ENCODE measurements at places on chromosomes 3 and 15.

GRCh38 chr3:19013879-19014278 is 134.4 kb upstream of the KCNH8 start:
- no peak for DNase-seq

- no peak for DNase-seq
Observed at GRCh38 chr3:94360987-94361386, 298.1 kb downstream of the NSUN3 start.

GRCh38 chr3:178969004-178969700 is 102.5 kb downstream of the ZMAT3 start:
- DNase-seq, result no peak

GRCh38 chr3:58387650-58388546 is 45.7 kb downstream of the PDHB start:
- no peak for DNase-seq

DNA sequence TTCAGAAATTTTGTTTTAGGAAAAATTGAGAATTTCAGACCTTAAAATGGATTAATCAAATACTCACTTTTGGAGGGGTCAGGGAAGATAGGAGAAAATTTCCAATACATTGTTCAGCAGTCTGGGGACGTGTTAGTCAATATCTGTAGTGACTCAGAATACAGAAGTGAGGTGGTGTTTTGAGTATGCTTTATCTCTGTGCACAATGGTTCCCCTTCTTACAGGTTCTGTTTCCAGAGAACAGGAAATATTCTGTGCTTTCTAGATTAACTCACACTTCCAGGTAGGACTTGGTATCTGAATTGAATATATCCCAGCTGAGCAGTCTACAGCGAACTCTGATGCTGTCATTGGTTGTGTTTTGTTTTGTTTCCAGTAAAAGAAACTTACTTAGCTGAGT is 30.7 kb upstream of the CCDC54 start:
- DNase-seq, result no peak

DNA sequence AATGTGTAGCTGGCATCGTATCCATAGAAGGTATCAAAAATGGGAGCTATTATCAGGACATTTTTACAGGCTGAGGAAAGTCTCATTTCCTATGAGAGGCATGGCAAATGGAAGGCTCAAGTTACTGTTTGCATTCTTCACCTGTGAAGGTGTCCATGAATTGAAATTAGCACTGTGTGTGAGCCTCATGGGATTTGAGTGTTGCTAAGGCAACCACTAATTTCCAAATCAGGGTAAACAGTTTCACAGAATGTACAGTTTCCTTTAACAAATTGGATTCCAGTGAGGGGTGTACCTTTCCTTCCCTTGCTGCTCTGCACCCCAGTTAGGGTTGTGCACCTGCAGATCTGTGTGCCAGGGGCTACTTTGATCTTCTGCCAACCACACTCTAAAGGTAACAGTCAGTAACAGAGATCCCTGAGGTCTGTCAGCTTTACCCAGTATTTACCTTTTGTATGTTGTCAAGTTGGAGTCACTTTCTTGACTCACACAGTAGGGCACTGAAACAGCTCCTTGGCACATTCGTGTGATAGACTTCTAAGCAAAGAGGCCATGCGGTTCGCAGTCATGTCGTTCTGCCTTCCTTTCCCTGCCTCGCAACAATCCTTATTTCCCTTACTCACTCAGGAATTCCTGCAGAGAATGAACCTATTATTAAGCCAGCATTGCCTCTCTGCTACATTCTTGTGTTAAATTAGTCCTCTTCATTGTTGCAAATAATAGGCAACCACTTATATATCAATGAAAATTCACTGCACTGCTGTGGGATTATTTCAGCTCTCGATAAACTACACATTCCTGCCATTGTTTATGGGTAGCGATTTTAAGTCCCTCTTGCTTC is 129.8 kb upstream of the GBE1 start:
- no peak for DNase-seq

DNA sequence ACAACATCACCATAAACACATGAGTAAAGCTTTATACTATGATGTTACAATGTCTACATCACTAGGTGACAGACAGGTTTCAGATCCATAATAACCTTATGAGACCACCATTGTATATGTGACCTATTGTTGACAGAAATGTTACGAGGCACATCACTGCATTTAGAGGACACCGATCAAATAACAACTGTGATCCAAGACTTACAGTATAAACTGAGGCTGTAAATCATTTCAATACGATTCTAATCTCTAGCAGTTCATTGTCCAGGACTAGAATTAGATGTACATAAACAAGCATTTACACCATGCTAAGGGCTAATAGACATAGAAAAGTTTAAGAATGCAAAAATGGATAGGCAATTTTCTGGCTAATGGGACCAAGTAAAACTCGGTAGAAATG is 491.9 kb upstream of the ROBO1 start:
- no peak for DNase-seq

GRCh38 chr3:102225407-102226132 is 209.2 kb upstream of the ZPLD1 start:
- no peak for DNase-seq

GRCh38 chr3:174336784-174337183 is 522.4 kb upstream of the NAALADL2 start:
- no peak for DNase-seq

DNA sequence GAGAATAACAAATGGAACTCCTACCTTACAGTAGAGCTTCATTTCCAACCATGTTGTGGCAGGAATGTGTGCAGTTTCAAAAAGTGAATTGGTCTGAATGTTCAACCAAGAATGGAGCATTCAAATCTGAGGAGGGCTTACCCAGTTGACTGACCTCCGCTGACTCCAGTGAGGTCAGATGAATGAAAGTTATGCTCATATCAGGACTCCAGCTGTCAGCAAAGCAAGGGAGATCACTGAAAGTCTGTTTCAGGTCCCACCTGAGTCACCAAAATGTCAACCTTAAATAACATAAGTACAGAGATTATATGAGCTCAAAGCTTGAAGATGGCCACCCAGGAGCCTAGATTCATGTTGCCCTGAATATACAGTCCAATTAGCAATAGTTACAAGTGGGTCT is 473.5 kb downstream of the RBMS3 start:
- no peak for DNase-seq

GRCh38 chr3:50122661-50123391 is 32.3 kb upstream of the SEMA3F start:
- no peak for DNase-seq

- DNase-seq, result no peak
Observed at GRCh38 chr3:59970376-59970775, 920.6 kb upstream of the CFAP20DC start.

DNA sequence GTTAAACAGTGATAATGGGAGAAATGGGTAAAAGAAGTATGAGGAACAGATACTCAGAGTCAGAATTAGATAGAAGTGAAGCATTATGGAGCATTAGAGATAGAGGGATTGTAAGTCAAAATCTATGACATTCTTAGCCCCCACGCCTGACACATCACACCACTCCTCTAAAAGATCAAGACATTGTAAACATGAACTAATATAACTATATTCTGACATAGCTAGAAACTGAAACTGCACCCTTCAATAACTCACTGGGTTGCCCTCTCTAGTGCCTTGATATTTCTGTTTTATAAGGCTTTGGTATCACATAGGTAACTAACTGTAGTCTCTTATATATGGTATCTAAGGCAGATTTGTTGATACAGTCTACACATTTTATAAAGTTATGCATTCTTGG is 684.3 kb upstream of the DPPA4 start:
- no peak for DNase-seq

DNA sequence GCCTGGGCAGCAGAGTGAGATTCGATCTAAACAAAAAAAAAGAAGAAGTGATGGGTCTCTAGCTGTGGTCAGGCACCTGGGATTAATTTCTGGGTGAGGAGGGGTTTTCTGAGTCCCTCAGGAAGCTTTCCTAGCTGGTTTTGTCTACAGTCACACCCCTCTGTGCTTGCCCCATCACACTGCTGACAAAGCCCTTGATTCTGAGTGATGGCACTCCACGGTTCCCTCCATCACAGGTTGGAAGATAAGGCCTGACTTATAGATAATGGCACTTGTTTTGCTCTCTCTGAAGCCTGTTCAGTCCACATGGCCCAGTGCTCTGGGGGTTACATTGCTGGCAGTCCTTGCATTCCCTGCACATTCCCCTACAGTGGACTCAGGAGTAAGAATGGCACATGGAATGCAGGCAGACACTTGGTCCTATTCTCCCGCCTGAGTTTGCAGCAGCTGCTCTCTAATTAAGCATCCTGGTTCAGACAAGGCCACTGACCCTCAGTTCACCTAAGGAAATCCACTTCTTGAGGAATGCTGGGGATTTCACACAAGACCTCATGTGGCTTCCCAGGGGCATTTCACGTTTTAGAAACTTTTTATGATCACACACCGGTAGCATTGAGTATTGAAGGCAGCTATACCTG is 81.0 kb upstream of the NMNAT3 start:
- no peak for DNase-seq

DNA sequence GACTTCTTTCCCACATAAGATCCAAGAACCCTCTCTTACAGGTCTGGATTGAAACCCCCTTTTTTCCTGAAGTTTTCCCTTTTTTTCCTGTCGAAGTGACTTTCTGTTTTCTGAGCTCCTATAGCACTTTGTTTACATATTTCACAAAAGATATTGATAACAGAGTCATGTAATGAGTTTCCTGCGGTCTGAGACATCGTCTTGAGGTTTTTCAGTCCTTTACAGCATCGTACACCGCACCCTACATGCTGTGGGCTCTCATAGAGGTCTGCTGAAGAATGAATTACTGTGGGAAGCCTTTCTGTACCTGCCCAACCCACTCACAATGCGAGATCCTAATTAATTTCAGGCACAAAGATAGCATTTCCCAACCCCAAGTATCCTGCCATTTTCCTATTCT is 53.1 kb downstream of the MCF2L2 start:
- DNase-seq, result no peak

- no peak for DNase-seq
Observed at GRCh38 chr3:3084890-3085289, 25.3 kb downstream of the IL5RA start.

- no peak for DNase-seq
Observed at GRCh38 chr15:95739131-95739530, 591.4 kb upstream of the NR2F2 start.

DNA sequence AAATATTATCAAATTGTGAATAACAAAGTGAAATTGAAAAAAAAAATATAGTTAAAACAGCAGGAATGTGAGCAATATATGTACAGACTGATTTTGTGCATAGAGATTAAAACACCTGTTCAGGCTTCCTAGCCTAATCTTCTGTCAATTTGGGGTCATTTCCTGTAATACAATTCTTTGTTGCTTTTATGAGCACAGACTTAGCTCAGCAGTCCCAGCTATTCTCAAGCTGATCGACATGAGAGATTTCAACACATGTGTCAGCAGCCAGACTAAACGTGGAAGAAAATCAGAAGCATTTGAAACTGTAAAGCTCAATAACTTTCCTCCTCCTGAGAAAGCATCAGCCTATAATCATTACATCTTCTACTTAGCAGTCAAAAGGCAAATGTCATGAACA is 1.6 kb upstream of the FHIT start:
- DNase-seq, result no peak

DNA sequence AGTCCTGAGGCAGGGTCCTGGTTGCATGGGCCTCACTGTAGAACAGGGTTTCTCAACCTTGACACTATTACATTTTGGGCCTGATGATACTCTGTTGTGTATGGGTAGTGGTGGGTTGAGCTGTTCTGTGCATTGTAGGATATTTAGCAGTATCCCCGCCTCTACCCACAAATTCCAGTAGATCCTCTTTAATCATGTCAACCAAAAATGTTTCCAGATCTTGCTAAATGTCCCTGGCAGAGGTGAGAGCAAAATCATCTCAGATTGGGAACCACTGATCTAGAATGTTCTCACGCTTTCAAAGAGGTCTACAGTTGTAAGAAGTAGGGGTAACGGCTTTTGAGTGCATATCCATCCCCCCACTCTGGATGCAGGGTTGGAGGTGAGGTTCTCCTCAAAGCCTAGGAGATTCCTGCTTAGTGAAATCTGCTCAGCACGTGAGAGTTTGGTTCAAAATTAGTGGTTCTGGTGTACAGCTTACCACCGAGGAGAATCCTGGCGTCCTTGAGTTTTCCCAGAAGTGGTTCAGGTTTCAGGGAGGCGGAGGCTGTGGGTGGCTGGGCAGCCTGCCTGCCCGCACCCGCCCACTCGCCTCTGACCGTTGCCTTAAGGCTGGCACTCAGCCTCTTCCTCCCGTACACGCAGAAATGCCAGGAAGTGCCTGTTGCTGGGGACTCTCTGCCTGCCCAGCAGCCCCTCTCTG is 5.3 kb downstream of the ACVR2B start:
- no peak for DNase-seq

- peak; percentile 83 for DNase-seq
Observed at GRCh38 chr15:92917598-92918407, 17.7 kb downstream of the CHD2 start.

DNA sequence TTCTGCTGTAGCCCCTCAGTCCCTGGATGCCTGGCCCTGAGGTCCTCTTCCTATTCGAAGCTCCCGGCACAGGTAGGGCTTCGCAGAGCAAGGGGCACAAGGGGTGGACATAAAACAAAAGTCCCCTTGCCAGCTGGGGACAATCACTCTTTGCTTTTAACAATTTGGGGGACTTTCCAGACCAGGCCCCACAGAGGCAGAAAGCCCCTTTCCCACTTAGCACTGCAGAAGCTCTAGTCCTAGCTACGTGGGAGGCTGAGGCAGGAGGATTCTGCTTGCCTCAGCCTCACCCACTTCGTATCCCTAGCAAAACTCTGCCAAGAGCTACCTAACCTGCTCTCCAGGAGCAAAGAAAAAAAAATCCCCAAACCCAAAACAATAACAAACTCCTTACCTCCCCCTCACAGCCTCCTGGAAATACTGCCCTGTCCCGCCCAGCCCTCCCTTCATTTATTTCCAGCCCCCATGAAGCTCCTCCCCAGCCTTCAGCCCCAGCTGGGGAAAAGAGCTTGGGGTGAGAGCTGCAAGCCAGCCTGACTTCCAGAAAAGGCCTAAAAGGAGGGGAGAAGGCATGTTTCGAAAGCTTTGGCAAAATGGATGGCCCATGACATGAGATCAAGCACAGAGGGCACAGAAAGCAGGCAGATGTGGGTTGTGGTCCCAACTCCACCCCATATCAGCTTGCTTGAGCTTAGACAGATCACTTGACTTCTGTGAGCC is at the start of gene CIDEC:
Gene CIDEC (minus strand): TSS at position 424 of the 720 bp plus-strand sequence. CDS start 1,767 bp downstream, outside the sequence.
- no peak for DNase-seq

DNA sequence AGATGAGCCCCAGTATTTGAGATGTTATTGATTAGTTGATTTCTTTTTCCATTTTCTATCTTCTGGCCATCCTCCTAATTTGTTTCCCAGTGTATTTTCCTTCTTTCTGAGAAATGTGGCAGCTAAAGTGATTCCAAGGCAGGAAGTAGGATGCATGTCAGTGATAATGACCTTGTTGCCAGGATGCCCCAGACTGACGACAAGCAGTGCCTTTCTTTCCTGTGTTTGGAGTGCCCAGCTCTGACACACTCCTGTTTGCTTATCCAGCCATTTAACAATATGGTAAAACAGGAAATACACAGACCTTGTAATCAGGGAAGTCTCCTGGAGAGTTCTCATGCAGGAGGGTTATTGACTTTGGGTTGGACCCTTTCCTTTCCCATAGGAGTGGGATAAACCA is 20.4 kb downstream of the TMOD2 start:
- DNase-seq, result no peak
